ENCODE measurements at places on chromosomes 12 and 14. TPM values are rescaled to one million over a fixed set of nuclear protein-coding genes. Genes with fewer than 3 reads are reported as not detected.

LIN7A gene
- polyA plus RNA-seq: 1.4 TPM

TTLL5 gene
- polyA plus RNA-seq: 18.2 TPM

PLBD1 gene
- 6.3 TPM for polyA plus RNA-seq

SERPINA10 gene
- not detected for polyA plus RNA-seq

GALNT16 gene
- polyA plus RNA-seq: 6.5 TPM

KNTC1 gene
- polyA plus RNA-seq: 6.8 TPM

PRH2 gene
- polyA plus RNA-seq: 4.0 TPM

KCNA5 gene
- 2.4 TPM for polyA plus RNA-seq

ATL1 gene
- polyA plus RNA-seq: 8.1 TPM

RD3L gene
- polyA plus RNA-seq: not detected

WNK1 gene
- 22.3 TPM for polyA plus RNA-seq

RIN3 gene
- polyA plus RNA-seq: 10.5 TPM

SLC10A1 gene
- polyA plus RNA-seq: not detected

EID3 gene
- polyA plus RNA-seq: 2.1 TPM

TMEM63C gene
- polyA plus RNA-seq: 0.13 TPM

GSC gene
- not detected for polyA plus RNA-seq

OASL gene
- polyA plus RNA-seq: 0.49 TPM

RPS6KL1 gene
- 13.8 TPM for polyA plus RNA-seq

LGMN gene
- 106 TPM for polyA plus RNA-seq

CAPZA3 gene
- not detected for polyA plus RNA-seq

ENDOU gene
- 0.74 TPM for polyA plus RNA-seq

CCDC175 gene
- not detected for polyA plus RNA-seq

GLT1D1 gene
- polyA plus RNA-seq: not detected

DEPDC4 gene
- polyA plus RNA-seq: not detected

TCL1B gene
- polyA plus RNA-seq: not detected

SYCP3 gene
- 0.03 TPM for polyA plus RNA-seq

RND1 gene
- 0.88 TPM for polyA plus RNA-seq

KRT85 gene
- not detected for polyA plus RNA-seq

DBX2 gene
- polyA plus RNA-seq: not detected

SIRT4 gene
- 1.8 TPM for polyA plus RNA-seq

ACSS3 gene
- polyA plus RNA-seq: 8.2 TPM

PMEL gene
- 2.9 TPM for polyA plus RNA-seq

TAS2R9 gene
- polyA plus RNA-seq: not detected

UNC79 gene
- not detected for polyA plus RNA-seq

KCNC2 gene
- not detected for polyA plus RNA-seq

TMPRSS12 gene
- polyA plus RNA-seq: not detected

NYNRIN gene
- 5.2 TPM for polyA plus RNA-seq

OLR1 gene
- polyA plus RNA-seq: not detected

AQP6 gene
- not detected for polyA plus RNA-seq

RBM23 gene
- polyA plus RNA-seq: 19.9 TPM

RNASE7 gene
- polyA plus RNA-seq: not detected

RILPL2 gene
- polyA plus RNA-seq: 25.3 TPM

PARPBP gene
- polyA plus RNA-seq: 1.1 TPM

HOXC12 gene
- polyA plus RNA-seq: not detected

MUCL1 gene
- not detected for polyA plus RNA-seq

RIC8B gene
- 6.0 TPM for polyA plus RNA-seq
